Cardiac fibroblast (primary cell): ENCODE measurements at places on chromosomes 5 and 9.
A peak's percentile ranks its signal among the peaks of the same experiment; 100 is the strongest.

GRCh38 chr5:154945695-154946301 lies 4.9 kb downstream of the MRPL22 start:
- DNase-seq = peak; percentile 54

DNA sequence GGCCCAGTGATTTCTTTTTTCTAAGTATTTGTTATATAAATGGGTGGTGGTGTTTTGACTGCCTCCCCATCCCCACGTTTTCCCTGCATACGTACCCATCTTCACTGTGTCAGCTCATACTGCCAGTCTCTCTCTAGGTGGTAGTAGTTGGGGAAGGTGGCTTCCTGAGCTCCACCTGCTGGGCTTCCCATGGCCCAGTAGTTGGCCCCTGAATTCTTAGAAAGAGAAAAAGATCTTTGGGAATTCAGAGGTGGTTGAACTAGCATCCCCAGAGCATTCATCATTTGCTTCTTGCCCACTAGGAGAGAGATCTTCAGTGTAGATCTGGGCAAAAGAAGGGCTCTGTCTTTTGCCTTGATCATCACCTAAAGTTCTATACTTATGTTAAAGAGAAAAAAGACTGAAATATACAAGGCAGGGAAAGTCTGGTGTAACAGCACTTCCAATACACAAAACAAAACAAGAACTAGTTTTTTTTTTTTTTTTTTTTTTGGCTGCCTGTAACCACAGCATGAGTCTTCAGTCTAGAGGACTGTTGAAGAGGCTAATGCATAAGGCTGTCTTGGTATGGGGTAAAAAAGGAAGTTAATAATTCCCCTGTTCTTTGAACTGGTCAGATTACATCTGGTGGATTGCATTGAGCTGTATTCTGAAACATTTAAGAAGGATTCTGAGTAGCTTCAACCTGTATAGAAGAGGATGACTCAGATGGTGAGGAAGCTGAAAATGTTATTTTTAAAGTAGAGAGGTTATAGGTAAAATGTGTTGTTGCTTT lies 128.7 kb downstream of the ATG10 start:
- DNase-seq = peak; percentile 34

- DNase-seq = no peak
These were observed 31.1 kb downstream of the UBE2D2 start for GRCh38 chr5:139592289-139592688.

DNA sequence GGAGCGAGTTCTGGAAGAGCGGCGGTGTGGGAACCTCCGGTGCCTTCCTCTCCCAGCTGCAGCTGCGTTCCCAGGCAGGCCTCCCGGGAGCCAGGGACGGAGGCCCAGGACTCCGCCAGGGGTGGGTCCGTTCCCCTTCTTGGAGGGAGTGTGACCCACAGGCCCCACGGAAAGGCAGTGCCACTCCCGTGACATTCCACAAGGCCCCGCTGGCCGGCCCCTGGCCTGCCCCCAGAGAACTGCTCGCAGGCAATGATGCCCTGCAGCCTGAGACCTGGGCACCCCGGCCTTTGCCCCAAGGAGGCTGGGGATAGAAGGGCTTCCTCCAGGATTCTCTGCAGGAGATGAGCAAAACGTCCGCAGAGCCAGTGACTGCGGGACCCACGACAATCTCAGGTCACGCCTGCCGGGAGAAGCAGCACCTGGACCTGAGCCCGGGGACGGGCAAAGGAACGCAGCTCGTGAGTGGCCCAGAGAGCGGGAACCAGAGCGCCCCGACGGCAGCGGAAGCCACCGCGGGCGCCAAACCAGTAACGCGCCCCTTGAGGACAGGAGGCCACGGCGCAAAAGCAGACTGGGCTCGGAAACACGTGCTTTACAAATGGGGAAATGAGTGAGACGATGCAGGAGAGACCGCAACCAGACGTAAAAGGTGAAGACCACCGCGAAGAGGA lies 9.3 kb downstream of the OBP2B start:
- no peak for DNase-seq

- no peak for DNase-seq
These were observed 437.4 kb downstream of the ARHGEF28 start for GRCh38 chr5:74063346-74063745.

DNA sequence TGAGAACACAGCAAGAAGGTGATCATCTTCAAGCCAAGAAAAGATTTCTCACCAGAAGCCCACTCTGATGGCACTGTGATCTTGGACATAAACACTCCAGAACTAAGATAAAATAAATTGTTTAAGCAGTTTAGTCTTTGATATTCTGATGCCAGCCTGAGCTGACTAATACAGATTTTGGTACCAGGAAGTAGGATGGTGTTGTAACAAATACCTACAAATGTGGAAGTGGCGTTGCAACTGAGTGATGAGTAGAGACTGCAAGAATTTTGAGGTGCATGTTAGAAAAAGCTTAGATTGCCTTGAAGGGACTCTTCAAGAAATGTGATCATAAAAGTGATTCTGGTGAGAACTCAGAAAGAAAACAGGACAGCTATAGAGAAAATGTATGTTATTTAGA lies 592.4 kb upstream of the DAB2 start:
- DNase-seq = no peak

GRCh38 chr5:143559586-143560109 lies 156.2 kb upstream of the NR3C1 start:
- DNase-seq = no peak
